Cortex of kidney (tissue), 1 donor: ENCODE measurements at places on chromosomes 2 and 18.

- DNase-seq, result no peak
These were observed 191.5 kb upstream of the NETO1 start for GRCh38 chr18:73059280-73059679.

DNA sequence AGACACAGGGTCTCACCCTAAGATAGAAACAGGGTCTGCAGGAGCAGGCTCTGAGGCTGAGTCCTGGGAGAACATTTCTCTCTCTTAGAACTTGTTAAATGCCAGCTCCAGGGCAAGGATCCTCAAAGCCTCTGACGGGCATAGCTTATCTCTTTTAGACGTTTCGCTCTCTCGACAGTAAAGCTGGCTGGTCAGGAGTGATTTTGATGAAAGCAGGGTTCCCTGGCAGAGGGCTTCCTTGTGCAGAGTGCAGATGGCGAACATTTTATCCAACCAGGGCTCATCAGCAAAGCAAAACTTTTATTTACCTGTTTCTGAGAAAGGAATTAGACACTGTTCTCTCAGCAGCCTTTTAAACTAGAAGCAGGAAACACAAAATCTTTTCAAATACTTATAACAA, 350.8 kb downstream of the ALK start:
- no peak for DNase-seq

DNA sequence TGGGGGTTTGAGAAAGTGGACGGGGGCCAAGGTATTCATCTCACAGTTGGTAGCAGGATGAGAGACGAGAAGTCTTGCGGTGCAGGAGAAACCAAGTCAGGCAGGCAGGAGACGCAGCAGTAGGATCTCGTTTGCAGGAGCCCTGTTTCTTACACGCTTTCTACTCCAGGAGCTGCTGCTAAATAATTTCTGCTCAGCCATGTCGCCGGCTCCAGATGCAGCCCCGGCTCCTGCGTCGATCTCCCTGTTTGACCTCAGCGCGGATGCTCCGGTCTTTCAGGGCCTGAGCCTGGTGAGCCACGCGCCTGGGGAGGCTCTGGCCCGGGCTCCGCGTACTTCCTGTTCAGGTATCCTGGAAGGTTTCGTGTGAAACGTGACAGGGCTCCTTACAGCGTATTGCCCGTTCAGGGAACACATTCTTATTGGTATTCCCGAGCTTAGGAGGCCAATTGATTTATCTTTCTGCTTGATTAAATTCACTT, 494 bp downstream of the ANKZF1 start:
- no peak for DNase-seq

GRCh38 chr2:145530653-145531052, 1010.7 kb upstream of the ZEB2 start:
- no peak for DNase-seq

DNA sequence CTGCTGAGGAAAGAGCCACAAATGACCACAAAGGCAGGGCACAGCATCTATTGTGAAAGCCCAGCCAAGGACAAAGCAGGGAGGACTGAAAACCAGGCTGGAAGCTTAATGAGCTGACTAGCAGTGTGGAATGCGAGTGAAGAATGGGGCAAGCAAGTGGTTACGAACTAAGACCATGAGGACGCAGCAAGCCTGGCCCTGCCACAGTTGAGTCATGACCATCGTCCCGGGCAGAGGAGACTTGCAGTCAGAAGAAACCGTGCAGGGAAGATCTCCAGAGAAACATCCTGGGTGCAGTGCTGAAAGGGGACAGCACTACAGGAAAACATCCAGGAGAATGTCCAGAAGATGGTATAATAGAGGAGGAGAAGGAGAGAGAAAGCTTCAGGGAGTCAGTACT, 120.5 kb upstream of the GYPC start:
- no peak for DNase-seq

- no peak for DNase-seq
These were observed 28.1 kb downstream of the SLC40A1 start for GRCh38 chr2:189552334-189552990.

DNA sequence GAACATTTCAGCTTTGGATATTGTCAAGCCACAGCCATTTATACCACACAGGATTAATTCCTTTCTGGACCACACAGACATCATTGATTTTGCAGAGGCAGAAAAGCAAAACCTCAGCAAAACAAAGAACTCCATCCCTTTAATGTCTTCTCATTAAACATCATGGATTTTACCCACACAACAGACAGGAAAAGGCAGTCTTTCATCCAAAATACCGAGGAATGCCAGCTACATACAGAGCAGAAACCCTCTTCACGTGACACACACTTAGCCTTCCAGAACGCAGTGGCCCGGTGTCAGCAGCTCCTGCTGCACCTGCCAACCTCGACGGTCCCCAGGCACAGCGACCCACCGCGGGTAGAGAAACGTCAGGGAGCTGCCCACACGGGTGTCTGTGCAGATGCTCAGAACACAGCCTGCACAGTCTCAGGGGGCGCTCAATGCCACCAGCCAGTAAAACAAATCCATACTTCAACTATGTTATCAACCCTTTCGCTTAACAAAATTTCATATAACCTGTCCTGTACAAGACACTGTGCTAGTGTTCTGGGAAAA, 304.5 kb downstream of the EIPR1 start:
- DNase-seq, result no peak

- DNase-seq, result no peak
These were observed 82.0 kb downstream of the CTAGE1 start for GRCh38 chr18:22335731-22336198.

DNA sequence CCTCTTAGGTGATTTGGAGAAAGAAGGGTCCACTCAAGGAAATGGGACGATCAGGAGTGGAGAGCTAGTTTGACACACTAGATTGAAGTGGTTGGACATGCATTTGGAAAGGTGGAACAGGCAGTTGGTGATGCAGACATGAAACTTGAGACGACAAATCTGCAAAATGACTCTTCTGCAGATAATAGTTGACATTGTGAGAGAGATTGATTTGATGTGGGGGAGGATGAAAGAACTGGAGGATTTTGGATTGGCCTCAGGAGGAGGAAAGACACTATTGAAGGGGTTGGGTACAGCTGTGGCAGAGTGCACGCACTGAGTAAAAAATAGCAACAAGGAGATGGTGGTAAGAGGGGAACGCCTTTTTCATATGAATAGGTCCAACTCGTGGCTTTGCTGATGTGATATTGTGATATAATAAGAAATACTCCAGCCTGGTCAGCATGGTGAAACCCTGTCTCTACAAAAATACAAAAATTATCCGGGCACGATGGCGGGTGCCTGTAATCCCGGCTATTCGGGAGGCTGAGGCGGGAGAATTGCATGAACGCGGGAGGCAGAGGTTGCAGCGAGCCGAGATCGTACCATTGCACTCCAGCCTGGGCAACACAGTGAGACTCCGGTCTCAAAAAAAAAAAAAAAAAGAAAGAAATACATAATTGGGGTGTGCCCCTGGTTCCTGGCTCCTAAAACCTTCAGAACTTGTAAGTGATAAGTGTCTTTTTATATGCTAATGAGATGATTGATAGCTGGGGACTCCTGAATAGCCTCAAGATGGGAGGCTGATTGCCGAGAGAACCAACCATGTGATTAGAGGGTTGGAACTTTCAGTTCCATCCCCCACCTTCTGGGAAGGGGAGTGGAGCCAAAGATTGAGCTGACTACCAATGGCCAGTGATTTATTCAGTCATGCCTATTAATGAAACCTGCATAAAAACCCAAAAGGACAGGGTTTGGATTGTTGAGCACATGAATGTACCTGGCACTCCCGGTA, 9.7 kb downstream of the TTLL4 start:
- DNase-seq, result no peak
